ENCODE measurements at places on chromosomes 5 and 9.

GRCh38 chr5:169408171-169408570 lies 107.2 kb upstream of the SLIT3 start:
- no peak for DNase-seq

DNA sequence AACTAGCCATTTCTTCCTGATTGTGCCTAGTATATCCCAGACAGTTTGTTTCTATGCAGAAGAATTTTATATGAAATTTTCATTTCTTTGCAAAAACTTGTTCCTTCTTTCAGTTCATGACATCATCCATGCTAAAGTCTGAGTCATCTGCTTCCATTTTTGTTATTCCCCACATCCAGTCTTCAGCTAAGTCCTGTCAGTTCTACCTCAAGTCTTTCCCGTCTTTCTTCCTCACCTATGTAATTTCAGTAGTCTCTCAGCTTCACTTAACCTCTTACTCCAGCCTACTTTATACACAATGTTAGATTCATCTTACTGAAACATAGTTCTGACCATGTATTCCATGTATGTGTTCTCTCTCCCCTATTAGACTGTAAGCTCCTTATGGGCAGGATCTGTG lies 39.1 kb downstream of the G3BP1 start:
- no peak for DNase-seq

DNA sequence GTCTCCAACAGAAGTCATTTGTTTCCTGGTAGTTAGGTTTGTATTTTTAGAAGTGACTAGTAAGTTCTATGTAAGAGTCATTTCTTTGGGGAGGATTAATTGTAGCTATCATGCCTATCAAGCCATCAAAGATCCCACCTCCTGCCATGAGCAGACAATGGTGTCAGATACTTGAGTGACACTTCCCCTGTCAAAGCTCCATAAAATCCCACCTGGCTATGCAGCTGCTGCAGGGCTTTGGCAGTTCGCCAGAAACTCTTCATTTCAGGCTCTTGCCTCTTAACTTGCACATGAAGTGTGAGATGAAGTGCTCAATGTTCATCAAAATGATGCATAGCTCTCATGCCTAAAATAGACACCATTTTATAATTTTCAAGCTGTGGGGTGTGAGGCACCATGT lies 312.1 kb downstream of the CDH12 start:
- no peak for DNase-seq

GRCh38 chr9:136587145-136587943 lies 41.5 kb upstream of the NOTCH1 start:
- DNase-seq, result no peak

DNA sequence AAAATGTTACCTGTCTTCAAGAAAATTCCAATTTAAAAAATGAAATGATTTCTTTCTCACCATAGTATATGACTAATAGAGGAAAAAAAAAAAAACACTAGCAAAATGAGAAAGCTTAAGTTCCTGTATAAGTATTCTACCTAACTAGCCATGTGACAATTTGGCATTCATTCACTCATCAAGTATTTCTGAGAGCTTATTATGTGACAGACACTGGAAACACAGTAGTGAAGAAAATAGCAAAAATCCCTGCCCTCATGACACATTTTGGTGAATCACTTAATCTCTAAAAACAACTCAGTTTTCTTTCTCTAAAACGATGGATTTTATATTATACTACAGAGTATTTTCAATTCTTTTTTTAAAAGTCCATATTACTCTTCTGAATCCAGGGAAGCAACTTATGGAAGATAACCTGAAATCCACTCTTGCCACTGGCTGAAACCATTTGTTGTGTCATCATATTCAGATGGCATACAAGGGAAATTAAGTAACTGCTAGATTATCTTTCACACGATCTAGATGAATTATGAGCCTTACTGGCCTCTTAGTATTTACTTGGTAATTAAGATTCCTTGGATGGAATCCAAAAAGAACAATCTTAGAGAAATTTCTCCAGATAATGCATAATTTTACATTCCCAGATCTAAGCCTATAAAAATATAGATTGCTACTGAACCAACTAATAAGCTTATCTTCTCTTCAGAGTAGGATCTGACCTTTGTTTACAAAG lies 5.5 kb downstream of the PTBP3 start:
- no peak for DNase-seq

- DNase-seq, result no peak
Observed at GRCh38 chr9:135901826-135902225, 5.5 kb downstream of the CAMSAP1 start.

DNA sequence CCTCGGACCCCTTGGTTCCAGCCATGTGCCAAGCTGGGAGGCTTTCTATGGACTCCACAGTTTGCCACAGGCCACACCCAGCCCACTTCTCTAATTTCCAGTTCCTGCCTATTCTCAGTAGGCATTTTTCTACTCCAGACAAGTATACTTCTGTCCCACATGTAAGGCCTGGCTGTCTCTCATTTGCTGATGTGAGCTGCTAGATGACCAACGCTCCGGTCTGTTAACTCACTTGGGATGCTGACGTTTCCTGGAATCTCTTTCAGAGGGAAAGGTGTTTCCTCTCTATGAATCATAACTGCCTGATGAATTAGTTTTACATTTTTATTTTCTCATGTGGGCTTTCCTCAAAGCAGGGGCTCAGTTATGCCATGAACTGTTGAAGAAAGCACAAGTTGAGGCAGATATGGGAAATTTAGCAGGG lies 36.3 kb downstream of the ERGIC1 start:
- DNase-seq, result no peak

DNA sequence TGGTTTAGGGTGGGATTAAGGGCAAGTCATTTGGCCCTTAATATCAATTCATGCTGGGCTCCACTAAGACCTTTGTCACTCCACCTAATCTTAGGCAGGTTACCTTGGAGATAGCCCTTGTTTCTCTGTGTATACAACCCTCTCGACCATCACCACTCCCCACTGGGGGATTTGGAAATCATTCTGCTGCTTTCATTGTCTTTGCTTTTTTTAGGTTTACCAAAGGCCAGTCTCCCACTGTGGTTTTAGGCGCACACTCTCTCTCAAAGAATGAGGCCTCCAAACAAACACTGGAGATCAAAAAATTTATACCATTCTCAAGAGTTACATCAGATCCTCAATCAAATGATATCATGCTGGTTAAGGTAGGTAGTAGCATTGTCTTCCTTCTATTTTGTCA lies 6.2 kb downstream of the GZMK start:
- no peak for DNase-seq

- no peak for DNase-seq
Observed at GRCh38 chr9:129544761-129545160, 76.1 kb downstream of the C9orf50 start.

- DNase-seq, result no peak
Observed at GRCh38 chr5:36908544-36909260, 32.1 kb downstream of the NIPBL start.

DNA sequence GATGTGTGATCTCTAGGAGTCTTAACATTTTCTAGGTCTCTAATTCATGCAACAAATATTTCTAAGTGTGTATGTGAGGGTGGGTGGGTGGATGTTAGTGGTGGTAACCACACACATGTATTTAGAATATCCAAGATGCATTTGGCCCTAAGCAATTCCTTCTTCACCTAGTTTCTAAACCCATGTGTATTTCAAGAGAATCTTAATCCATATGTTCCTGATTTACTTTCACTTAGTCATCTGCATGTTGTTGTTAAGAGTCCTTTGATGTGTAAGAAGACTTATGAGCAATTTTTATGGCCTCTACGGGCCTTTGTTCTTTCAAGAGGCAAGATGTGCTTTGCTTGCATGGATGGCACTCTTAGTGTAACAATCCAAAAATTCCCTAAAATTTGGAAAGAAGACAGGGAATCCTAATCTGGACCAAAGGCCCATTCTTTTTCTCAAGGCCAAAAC lies 282.6 kb downstream of the SPATA31D1 start:
- DNase-seq, result no peak

DNA sequence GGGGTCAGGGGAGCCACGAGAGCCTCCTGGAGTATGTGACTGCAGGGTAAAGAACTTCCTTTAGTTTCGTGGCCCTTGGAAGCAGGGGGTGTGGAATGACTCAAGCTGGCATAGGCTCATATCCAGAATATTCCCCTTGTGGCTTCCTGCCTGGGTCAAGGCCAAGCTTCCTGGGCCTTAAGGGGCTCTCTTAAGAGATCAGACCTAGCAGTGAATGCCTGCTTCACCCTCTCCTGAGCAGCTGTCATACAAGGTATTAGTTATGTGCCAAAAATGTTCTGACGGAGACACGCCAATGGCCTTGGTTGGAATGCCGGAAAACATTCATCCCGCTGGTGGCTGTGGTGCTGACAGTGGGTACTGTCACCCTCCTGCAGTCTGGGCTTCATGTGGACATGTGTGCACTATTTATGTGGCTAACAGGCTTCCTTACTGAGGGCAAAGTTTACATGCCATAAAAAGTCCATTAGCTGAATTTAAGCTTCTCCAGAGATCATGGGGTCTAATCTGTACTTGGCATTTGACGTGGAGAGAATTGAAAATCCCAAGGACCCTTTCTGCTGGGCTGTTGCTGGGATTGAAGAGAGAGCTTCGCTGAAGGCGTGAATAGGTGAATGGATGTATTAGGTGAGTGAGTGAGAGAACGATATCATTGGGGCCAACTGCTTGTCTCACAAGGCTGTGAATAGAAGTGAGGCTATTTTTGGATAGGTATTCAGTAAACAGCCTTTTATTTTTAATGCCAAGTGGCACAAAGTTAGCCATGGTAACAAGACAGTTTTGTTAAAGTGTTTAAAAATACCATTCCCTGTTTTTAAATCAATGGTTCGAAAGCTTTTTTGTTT lies 156.8 kb downstream of the MACROH2A1 start:
- peak; percentile 6 for DNase-seq

DNA sequence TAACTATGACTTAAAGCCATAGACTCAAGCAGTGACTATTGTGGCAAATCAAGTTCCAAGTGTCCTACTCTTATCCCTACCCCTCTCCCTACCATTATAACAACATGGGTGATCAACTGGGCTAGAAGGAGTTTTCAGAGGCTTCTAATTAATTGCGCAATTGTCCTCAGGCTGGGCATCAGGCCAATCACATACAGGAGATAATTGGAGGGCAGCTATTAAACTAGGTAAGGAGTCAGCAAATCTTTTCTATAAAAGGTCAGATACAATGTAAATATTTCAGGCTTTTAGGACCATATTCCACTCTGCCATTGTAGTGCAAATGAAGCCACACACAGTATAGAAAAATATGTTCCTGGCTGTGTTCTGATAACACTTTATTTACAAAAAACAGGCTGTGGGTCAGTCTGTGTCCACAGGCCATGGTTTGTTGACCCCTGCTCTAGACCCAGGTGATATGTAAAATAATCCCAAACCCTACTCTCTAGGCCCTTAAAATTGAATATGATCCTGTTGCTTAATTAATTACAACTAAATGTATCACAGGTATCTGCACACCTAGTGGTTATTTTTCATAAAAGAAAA lies 141.4 kb upstream of the PIK3R1 start:
- no peak for DNase-seq

- DNase-seq, result no peak
Observed at GRCh38 chr5:174990909-174991308, 266.5 kb downstream of the MSX2 start.

DNA sequence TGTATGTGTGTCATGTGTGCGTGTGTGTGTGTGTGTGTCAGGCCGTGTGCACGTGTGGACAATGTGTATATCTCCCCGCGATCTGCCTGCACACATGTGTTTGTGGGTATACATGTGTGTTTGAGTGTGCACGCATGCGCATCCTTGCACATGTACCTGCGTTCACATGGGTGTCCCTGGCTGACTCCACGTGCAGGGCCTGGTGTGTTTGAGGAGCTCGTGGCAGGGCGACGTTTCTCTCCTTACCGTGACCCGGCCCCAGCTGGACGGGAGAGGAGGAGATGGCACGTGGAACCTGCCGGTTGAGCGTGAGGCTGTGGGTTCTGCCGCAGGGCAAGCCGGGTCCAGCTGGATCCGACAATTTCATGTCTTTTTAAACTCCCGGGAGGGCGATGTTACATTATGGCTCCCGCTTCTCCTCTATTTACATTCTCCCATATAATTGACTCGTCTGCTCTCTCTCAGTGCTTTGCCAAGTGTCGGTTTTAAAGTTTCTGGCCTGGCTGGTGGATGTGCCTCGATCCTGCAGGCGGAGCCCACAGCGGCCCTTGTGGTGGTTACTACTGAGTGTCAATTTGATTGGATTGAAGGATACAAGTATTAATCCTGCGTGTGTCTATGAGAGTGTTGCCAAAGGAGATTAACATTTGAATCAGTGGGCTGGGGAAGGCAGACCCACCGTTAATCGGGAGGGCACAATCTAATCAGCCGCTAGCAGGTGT lies 5.9 kb downstream of the COL5A1 start:
- no peak for DNase-seq

DNA sequence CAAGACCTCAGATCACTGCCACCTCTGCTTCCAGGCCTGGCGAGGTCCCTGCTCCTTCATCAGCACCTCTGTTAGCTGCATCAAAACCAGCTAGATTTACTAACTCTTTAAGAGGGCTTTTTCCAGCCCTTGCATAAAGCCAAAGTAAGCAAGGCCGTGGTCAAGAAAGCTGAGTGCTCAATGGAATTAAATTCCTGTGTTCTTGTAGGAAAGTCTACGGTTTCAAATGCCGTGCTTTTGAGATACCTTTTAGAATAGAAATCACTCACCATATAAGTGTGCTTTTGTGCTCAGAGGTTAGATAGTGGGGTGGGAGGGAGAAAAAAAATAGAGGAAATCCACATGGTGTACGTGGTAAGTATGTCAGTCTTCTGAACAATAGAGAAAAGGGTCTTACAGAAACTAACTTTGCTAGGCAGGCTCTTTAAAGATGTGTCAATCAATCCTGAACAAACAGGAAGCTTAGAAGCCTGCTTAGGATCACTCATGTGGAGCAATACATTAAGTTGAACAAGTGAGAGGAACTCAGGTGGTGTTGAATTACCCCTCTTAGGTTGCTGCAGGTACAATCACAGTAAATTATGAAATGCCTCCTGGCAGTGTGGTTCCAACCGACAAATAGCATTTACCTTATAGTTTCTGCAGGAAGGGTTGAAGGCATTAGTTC lies 79.7 kb downstream of the SEMA6A start:
- no peak for DNase-seq

- DNase-seq, result no peak
Observed at GRCh38 chr5:111742177-111742994, 14.6 kb downstream of the NREP start.

DNA sequence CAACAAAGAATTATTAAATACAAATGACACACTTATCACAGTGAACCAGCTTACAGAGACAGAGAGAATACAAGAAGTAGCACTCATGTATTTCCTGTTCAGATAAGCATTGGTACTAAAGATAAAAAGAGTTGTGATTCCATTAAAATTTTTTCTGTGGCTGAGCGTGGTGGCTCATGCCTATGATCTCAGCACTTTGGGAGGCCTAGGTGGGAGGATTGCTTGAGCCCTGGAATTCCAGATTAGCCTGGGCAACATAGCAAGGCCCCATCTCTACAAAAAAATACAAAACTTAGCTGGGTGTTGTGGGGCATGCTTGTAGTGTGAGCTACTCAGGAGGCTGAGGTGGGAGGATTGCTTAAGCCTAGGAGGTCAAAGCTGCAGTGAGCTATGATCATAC lies 32.9 kb downstream of the FCHO2 start:
- no peak for DNase-seq

GRCh38 chr5:173925449-173926071 lies 37.4 kb downstream of the CPEB4 start:
- no peak for DNase-seq
